SHP77 (cell line): ENCODE measurements at places on chromosomes 5 and 9.

DNA sequence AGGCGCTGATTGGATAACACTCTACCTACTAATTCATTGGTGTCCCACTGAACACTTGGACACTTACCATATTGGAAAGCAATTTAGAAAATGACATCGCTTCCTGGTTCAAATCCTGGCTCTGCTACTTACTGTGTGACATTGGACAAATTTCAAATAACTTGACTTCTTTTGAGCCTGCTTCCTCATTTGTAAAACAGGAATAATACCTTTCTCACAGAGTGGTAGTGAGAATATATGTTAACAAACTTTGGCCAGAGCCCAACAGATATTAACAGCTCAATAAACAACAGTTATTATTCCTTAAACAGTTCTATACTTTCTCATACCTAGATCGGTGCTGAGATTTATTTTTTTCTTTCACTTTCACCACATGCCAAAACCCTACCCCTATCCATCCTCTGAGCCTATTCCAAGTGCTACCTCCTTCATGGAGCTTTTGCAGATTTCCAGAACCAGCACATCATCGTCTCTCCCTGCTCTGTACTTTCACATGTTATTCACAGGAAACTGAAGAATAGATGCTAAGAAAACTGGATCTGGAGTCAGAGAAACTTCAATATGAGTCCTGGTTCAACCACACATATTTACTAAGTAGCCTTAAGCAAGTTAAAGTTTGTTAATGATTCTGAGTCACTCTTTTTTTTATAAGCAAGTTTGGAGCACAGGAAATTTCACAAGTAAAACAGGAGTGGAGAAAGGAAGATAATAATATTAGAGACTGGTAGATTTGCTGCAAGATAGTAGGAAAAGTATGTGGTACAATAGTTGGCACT lies 92.3 kb downstream of the STRBP start:
- DNase-seq, result no peak

- no peak for DNase-seq
These were observed 431.2 kb upstream of the GRAMD2B start for GRCh38 chr5:125992050-125992449.

GRCh38 chr9:123637606-123637944 lies 281.6 kb downstream of the CRB2 start:
- no peak for DNase-seq

GRCh38 chr9:70291446-70291845 lies 32.7 kb downstream of the SMC5 start:
- no peak for DNase-seq

GRCh38 chr5:148425808-148426207 lies 42.0 kb downstream of the FBXO38 start:
- DNase-seq, result no peak

DNA sequence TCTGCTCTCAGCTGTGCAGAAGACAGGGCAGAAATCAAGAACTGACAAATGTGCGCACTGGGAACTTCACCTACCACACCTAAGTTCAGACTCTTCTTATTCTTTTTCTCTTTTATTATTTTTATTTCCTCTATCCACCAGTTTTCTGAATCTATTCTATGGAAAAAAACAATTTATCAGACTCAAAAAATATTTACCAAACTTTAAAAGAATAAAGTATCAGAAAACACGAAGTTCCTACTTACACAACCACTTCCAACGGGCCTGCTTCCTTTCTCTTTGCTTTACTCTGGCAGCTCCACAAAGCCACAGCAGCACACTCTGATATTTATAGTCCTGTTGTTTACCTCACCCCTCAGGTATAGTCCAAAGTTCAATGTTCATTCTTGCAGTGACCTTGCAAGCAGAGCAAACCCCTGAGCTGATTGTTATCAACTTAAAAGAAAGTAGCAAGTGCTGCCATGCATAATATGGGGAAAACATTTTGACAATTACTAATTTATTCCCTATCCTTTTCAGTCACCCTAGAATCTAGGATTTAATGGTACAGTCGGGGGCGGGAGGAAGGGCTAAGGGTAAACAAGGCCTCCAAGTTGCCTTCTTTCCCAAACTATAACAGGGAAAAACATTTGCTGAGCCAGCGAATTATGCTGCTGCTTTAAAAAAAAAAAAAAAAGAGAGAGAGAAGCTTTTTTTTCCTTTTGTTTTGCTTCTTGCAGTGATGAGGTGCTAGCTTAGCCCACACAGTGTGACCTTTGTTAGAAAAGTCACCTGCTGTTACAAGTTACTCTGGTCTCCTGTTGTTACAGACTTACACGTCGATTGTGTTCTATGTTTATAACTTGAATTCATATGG lies at the start of gene SELENOP:
Gene SELENOP (minus strand): TSS at position 302 of the 856 bp plus-strand sequence. CDS start 3,539 bp downstream, outside the sequence.
- no peak for DNase-seq

DNA sequence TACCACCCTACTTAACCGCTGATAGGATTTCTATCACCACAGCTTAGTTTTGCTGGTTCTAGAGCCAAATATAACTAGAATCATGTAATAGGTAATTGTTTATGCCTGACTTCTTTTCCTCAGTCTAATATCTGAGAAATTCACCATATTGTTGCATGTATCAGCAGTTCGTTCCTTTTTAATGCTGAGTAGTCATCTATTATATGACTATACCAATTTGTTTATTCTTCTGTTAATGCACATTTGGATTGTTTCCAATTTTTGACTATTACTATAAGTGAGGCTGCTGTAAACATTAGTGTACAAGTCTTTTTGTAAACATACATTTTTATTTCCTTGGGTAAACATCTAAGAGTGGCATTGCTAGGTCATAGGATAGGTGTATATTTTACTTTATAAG lies 25.9 kb downstream of the CSNK1G3 start:
- DNase-seq, result no peak

DNA sequence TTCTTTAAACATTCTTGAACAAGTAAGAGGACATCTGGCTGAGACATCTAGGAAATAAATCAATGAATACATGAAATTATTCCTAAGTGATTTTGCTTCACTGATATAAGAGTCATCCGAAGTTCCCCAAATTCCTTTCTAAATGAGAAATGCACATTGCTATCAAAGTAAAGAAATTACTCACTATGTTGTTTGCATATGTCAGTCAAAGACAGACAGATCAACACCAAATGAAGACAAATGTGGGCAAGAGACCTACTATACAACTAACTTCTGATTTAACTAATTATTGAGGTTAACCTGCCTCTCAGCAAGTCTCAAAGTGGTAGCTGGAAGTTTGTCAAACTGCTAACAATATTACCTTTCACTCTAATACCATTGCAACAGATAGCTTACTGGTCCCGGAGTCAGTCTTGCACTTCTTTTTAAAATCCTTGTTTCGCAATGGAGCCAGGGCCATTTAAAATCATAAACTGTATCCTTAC lies 13.2 kb downstream of the TUT7 start:
- no peak for DNase-seq

DNA sequence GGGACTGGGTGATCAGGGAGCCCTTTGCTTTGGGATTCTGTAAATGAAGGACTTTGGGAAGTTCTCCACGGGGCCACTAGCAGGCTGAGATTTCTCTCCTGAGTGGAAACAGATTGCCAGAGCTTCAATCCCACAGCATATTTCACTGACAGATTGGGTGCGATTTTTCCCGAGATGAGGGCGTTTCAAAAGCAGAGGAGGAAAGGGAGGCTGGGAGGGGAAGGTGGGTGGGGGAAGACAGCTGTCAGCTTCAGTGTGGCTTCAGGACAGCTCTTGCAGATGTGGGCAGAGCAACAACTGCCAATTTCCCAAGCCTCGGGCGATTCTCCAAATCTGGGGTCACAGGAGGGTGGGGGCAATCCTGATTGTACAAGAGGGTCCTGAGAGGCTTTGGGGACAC lies 258.5 kb upstream of the ADRA1B start:
- DNase-seq, result no peak

DNA sequence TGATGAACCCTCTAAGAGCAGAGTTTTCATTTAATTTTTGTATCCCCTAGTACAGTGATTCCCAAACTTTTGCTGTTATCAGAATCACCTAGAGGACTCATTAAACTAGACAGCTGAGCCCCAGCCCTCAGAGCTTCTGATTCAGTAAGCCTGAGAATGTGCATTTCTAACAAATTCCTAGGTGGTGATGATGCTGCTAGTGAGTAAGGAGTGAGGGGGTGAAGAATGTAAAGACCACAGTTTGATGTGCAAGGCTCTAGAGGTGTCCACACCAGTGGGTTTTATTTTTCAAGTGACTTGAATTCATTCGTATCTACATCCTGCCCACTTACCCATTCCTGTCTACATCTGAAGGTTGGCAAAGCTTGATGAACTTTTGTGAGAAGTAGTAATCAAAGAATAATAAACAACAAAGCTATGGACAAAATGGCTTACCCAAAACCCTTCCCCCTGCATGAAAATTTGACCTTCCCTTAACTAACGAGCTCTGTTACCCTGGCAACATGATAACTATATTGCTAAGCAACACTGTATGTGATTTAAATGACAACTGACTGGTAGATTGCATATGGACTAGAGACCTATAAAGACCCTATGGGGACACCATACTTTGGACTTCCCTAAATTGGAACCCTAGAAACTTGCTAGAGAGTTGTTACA lies 35.2 kb downstream of the DTWD2 start:
- DNase-seq, result no peak

- no peak for DNase-seq
These were observed 941 bp downstream of the EXD3 start for GRCh38 chr9:137421838-137422603.

DNA sequence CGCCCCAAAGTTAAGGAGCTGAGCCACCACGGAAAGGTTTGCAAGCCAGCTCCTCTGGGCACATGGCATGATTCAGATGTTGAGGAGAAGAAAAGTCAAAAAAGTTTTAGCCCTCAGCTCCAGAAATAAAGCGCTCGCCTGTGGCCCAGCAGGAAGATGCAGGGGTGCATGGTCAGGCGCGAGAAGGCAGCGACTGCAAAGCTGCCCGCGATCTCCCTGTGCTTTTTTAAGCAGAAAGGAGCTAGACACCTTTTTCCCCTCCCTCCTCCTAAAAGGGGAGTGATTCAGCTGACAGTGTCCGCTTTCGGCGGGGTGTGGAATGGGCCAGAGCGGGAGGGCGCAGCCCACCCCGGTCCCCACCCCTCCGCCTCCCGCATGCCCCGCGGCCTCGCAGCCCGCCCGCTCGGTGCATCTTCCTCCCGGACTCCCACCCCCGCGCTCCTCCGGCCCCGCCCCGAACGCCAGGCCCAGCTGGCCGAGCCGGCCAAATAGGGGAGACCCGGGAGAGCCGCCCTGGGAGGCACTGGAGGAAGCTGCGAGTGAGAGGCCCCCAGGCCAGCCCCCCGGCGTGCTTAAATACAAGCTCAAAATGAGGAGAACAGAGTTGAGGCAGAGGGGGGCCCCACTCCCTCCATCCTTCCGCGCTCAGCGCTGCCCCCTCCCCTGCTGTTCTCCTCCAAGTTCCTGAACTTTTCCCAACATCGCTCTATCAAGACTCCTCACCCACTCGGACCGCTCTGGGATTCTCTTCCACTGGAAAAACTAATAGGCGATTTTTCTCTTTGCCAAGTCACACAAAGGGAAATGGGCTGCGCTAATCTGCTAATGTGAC lies at the start of gene ADAMTS12:
Gene ADAMTS12 (minus strand): TSS at position 203 of the 832 bp plus-strand sequence. CDS start 134 bp downstream, at position 69.
- no peak for DNase-seq

DNA sequence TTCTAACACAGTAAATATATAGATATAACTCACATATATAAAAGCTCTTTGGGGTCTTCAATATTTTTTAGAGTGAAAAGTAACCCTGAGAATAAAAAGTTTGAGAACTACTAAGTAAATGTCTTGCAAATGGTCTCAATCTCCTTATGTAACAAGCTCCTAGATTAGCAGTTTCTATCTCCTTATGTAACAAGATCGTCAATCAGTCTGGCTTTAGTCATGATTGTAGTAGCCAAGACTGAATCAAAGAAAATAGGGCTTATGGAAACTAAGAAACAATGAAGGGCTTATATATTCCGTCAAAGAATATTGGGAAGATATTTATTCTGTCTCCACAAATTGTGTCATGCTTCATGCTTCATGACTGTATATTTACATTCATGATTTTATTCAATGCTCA lies 22.4 kb upstream of the FREM1 start:
- DNase-seq, result no peak

- no peak for DNase-seq
These were observed 16.7 kb upstream of the UBQLN1 start for GRCh38 chr9:83724436-83724835.

DNA sequence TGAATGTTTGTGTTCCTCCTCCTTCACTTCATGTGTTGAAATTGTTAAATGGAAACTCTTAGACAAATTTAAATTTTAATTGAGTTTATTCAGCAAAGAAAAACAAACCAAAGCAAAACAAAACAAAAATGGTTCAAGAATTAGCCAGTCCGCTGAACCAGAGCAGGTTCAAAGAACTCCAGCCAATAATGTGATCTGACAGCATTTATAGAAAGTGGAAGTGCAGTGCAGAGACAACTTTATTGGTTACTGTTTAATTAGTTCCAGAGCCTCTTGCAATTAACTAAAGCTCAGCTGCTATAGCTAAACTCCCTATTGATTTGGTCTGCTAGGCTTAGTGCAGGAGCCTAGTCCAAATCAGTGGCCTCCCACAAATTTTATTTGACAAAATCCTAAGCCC lies 132.9 kb downstream of the RNF180 start:
- no peak for DNase-seq

DNA sequence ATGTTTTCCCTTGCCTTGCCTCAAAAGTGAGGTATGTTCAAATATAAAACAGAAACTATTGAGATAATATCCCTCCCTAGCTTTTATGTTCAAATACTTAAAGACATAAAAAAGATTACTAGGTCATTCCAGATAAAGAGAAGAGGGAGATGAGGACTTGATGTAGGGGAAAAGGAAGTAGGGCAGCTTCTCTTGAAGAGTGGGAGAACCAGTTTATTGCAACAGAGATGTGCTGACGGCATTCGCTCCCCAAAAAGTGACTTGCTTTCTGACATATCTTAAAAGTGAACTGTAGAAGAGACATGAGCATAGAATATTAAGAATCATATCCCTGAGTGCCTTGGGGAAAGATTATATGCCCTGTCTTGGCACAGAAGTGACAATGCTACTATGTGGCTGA lies 330.2 kb upstream of the NREP start:
- no peak for DNase-seq

DNA sequence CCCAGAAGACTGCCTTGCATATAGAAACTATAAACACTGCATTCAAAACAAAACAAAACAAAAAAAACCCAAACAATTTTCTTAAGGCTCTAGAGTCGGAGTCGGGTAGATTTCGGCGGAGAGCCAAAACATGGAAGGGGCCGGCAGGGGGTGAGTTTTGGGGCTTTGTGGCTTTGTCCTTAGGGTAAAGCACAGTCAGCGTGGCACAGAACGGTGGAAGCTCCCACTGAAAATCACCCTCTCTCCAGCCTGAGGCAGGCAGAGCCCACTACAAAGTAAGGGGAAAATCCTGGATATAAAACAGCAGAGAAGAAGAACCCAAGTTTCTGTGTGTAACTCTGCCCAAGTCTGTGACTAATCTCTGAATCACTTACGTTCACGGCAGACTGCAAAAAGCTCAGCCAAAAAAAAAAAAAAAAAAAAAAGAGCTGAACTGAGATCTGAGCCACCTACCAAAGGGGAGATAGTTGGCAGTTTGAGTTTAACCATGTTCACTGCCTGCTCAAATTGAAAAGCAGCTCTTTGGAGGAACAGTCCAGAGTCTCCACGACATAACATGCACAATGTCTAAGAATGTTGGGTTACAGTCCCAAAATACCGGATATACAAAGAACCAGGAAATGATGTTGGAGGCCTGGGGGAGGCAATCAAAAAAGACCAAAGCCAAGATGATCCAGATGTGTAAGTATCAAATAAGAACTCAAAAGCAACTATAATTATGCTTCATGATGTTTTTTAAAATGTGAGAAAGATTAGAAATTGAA lies 26.6 kb upstream of the OR2K2 start:
- no peak for DNase-seq
